ENCODE measurements at places on chromosomes 3 and 15.

DNA sequence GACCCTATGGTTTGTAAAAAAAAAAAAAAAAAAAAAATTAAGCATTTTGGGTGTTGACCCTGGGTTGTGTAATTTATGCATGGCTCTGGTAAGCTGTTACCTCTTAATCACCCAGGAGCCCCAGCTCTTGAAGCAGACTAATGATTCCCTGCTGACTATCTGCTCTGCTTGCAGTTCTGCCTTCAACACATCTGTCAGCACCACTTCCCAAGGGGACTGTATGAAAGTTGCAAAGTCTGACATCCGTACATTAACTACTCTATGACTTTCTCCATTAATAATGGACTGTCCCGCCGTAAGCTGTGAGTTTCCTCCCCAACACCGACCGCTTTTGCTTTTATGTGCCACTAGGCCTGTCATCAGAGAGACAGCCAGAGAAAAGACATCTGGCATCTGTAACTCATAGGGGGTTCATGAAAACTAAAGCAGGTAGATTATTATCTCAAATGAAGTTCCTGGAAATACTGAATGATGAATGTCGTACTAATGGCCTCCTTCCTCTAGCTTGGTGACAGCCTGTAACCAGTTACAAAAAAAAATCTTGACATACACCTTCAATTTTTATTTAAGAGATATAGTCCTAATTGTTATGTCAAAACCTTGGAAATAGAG, 271.5 kb downstream of the IL5RA start:
- no peak for DNase-seq

DNA sequence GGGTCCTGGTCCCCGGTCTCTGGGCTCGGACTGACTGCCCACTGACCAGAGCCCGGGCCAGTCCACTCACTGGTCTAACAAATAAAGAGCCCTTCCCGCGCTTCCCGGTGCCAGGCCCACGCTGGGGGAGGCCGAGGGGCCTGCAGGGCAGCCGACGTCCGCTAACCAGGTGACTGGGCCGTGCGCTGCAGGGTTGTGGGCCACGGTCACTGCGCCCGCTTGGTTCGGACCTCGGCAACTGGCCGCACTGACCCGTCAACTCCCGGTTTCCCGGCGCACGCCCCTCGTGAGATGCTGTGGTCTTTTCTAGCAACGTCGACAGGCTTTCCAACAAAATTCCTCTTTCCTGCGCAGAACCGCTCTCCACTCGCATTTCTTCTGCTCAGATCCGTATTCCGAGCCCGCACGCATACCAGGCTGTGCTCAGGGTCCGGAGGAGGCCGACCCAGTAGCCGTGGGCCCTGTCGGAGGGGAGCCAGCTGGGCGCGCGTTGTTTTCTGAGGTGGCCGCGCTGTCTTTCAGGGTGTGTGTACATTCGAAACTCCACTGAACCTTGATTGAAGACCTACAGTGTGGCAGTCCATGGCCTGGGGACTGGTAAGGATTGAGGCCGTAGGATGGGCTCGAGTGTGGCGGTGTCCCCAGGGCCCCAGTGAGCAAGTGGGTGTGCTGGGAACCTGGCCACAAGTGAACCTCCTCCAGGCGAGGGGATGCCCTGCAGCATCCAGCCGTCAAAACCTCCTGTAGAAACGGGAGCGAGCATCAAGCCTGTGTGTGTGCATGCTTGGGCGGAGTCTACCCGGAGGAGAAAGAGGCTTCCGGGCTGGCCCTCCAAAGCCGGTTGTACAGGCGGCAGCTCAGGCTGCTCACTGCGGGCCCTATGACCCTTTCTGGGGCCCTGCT, 875 bp upstream of the NT5DC2 start:
- DNase-seq: no peak

GRCh38 chr3:109018828-109019227, 65.1 kb upstream of the GUCA1C start:
- no peak for DNase-seq

GRCh38 chr15:84023636-84024035, 211.9 kb upstream of the GOLGA6L4 start:
- no peak for DNase-seq

- DNase-seq: no peak
Measured at GRCh38 chr3:70298385-70298784, 14.1 kb downstream of the MDFIC2 start.

DNA sequence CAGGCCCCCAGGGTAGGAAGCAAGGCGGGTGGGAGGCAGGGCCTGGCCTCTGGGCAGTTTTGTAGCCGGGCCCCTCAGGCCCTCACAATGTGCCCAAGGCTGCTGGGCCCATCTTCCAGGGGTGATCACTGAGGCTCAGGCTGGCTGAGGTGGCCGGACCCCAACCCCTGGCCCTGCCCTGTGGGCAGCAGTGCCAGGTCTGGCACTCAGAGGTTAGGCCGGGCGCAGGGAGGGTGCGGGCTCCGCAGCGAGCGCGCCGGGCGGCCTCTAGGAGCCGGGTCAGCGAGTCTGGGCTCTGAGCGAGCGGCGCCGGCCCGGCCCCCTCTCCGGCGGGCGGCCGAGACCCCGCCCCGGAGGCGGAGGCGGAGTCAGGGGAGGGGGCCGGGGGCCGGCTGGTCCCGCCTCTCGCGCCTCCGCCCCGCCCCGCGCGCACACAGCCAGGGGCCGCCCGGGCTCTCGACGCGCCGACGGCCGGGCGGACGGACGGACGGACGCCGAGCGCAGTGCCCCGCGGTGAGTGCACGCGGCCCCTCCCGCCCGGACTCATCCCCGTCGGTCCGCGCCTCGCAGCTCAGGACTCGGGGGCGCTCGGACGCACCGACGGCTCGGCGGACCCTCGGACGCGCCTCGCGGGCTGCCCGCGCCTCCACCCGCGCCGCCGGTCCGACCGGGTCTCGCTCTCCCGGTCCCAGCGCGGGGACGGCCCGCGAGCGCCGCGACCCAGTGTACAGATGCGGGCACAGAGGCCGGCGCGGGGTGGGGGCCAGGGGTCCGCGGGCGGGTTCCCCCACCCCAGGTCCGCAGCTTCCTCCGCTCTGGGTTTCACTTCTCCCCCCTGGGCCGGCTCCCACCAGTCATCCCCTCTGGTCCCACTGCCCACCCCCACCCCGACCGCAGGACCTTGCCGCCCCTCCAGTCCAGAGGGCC, at the start of gene FBLN2:
TSS of gene FBLN2 (plus strand) at position 430 of the 927 bp plus-strand sequence. CDS start 21,231 bp downstream, outside the sequence.
- no peak for DNase-seq

GRCh38 chr3:29178809-29179793, 101.8 kb upstream of the RBMS3 start:
- DNase-seq: no peak

DNA sequence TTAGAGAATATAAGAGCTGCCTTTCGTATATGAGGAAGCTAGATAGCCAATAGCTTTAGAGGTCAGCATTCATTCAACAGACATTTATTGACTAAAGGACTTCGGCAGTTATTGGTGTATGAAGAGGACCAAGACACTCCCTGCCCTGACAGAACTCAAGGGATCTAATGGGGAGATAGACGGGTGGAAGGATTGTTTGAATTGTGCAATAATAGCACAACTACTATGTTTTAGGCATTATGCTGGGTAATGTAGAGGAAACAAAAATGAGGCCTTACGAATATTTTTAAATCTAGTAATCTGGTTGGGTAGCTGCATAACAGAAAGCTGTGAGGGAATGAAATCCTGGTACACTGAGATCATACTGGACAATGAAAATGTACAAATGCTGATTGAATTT, 5.0 kb downstream of the LRCH3 start:
- DNase-seq: no peak

GRCh38 chr3:73060302-73060723, 1.1 kb upstream of the EBLN2 start:
- DNase-seq: no peak

DNA sequence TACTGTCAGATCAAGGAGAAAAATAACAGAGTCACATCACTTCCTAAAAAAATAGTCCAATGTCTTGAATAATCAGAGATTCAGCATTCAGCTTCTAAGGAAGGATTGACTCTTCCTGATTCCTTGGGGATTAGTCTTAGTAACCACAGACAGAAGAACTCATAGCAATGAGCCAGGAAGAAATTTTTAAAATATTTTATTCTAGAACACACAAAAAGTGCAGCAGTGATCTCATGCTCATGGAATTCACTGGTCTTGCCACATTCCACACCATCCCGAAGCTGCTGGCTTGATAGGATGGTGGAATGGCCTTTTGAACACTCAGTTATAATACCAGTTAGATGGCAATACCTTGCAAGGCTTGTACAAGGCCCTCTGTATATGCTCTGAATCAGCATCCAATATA, 43.0 kb upstream of the ABI3BP start:
- DNase-seq: no peak

DNA sequence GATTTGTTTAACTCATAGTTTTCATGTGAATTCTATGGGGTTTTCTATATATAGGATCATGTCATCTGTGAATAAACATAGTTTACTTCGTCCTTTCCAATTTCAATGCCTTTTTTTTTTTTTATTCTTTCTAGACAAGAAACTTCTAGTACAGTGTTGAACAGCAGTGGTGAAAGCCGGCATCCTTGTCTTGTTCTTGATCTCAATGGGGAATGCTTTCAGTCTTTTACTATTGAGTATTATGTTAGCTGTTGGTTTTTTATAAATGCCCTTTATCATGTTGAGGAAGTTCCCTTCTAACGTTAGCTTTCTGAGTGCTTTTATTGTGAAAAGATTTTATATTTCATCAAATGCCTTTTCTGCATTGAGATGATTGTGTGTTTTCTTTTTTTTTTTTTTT, 69.0 kb downstream of the SLMAP start:
- DNase-seq: no peak

DNA sequence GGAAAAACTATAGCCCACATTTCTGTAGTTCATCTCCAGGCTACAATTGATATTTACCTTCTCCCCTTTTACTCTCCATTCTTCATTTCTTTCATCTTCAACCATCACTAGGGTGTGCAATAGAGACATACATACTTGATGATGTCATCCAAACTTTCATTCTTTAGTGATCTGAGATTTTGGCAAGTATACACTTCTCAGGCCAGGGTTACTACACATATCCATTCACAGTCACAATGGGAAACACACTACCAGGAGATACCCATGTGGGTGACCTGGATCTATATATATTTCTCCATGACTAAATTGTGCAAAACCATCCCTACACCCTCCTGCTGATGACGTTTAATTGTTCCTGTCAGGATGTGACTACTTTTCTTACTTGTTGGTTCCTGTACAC, 769.5 kb upstream of the DPPA4 start:
- DNase-seq: no peak

DNA sequence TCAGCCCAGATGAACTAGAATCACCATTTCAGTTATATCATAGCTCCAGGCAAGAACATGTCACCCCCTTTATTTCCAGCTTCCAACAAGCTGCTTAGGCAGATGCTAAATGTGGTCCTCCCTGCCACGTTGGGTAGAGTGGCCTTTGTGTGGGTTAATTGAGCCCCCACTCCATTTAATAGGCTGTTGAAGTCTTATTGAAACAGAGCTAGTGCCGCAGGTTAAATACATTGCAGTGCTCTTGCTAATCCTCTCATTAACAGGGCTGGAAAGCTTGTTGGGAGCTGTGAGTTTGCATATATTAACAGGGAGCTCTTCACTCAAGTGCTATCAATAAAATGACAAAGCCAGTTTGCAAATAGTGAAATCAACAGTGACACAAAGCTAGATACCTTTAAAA, 248.4 kb upstream of the CMC1 start:
- DNase-seq: no peak

DNA sequence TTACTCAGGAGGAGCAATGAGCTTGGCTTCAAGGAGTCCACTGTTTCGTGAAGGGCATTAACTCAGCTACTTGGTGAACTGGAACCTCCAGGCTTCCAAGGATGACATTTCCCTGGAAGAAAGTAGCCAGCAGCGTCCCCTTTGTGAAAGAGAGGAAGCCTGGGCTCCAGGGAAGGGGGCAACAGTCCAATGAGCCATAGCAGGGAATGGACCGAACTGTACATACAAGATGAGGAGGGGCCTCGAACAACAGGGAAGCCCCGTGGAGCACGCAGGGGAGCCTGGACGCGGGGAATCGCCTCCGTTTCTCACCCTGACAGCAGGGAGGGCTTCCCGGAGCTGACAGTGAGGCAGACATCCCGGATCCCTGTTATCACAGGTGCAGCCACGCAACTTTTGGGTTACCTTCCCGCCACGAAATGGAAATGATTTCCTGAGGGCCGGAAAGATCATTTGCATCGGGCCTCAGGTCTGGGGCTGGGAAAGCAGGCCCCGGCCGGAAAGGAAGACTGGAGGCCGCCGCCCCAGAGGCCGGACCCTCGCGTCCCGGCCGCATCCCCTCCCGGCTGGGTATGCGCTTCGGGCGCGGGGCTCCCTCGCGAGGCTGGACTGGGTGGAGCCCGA, 475 bp upstream of the SPINT1 start:
- DNase-seq: no peak

GRCh38 chr3:142530296-142530695, 48.2 kb downstream of the ATR start:
- no peak for DNase-seq

- no peak for DNase-seq
Measured at GRCh38 chr3:16768014-16768413, 116.7 kb upstream of the PLCL2 start.

DNA sequence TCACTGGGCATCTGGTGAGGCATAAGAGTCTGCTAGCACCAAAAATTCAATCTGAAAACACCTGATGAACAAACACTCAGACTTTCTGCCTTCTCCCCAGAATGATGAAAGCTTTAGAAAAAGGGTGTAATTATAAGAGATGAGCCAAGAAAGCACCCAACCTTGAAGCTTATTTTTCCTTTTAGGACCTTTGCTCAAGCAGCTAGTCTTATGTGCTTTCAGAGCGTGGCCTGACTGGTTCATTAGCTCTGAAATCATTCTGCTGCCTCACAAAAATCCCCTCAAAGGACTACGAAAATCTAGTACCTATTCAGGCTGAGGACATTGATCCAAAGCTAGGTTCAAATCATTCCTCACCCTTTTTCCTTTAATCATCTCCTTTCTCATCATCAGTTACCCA, 662.3 kb downstream of the MAGI1 start:
- no peak for DNase-seq

- no peak for DNase-seq
Measured at GRCh38 chr3:58520403-58521335, 16.3 kb downstream of the ACOX2 start.

DNA sequence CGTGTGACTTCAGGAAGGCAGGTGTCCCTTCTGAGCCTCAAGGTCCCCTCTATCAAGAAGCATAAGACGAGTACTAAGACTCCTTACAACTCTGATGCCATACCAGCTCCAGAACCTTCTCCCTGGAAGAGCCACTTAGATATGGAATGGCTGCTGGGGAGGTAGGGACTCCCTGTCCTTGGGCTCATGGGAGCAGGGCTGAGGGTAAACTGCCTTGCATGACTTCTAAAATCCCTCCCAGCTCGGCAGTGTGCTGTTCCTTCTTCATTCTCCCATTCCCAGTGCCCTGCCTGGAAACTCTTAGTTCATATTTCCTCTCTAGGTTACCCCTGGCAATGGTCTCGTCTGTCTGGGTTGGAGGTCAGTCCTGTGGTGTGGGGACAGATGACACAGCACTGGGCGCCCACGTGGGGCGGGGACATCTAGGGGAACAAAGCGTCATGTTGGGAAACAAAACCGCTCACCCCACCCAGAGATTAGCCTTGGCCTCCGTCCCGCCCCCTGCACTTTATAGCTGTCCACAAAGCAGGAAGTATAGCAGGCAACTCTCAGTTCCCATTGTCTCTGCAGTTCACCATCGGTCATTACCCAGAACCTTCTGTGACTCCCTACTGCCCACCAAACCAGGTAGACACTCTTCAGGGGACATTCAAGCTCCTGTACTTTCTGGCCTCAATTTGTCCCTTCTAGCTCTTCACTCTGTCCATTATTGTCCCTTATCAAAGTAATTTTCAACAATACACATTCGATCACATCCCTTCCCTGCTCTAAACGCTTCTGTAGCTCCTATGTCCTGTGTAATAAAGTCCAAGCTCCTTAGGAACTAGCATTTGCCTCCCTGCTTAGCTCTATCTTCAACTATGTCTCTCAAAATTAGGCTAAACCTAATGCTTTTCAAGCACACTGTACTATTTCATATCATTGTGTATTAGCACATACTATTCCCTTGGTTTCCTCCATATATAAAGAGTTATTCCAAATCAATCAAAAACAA, 73.8 kb downstream of the IQSEC1 start:
- DNase-seq: no peak
